ENCODE measurements at places on chromosomes 6 and 20.

- no peak for DNase-seq
These were observed 94.6 kb upstream of the MAN1A1 start for GRCh38 chr6:119443993-119444641.

DNA sequence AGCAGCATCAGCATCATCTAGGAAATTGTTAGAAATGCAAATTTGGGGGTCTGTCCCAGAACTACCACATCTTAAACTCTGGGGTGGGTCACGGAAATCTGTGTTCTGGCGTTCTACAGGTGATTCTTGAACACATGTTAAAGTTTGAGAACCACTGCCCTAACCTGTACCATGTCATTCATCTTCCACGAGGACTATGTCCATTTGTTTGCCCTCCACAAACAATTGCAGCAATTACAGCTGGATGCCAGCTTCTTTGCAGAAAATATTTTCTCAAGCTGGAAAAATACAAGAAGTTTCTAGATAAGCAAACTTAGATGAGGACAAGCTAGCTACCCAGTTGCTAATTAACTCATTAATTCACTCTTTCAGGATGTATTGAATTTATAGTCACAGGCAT lies 54.1 kb downstream of the MAFB start:
- DNase-seq = no peak

DNA sequence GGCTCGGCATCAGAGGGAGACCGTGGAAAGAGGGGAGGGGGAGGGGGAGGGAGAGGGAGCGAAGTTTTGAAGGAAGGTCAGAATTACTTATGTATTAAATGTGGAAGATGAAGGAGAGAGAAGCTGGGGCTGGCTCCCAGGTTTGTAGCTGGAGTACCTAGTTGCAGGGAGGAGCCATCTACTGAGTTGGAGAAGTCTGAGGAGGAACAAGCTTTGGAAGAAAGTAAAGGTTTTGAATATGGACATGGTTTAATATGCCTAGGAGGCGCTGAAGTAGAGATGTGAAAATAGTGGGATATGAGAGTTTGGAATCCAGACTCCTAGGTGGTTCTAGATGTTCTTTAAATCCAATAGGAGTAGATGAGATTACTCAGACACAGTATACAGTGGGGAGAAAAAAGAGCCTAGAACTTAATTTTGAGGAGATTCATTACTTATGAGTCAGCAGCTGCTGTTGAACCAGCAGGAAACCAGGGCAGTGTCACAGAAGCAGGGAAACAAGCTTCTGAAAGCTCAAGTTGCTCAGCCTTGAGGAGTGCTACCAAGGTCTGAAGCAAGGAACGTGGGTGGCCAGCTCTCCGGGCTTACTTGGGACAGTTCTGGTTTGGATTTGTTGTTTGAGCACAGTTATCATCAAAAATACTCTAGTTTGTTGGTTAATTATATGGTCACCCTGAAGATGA lies 149.3 kb downstream of the UTRN start:
- DNase-seq = no peak

- DNase-seq = no peak
These were observed 5.6 kb upstream of the PXMP4 start for GRCh38 chr20:33725607-33726264.

- DNase-seq = no peak
These were observed 245.4 kb downstream of the NRN1 start for GRCh38 chr6:5761370-5761769.

DNA sequence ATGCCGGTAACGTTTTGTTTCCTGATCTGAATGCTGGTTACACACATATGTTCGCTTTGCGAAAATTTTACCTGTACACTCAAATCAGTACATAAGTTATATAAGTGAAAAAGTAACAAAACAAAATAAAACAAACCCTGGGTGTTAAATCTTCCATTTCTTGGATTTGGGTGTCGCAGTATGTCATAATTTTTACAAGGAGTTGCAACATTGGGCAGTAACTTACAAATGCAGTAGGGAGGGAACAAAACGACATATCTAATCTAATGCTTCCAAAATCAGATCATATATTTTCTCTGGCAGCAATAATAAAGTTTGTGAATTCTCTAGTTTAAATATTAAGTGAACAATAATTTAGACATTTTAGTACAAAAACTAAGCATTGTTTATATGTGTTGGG lies 25.2 kb downstream of the SNX14 start:
- DNase-seq = no peak

DNA sequence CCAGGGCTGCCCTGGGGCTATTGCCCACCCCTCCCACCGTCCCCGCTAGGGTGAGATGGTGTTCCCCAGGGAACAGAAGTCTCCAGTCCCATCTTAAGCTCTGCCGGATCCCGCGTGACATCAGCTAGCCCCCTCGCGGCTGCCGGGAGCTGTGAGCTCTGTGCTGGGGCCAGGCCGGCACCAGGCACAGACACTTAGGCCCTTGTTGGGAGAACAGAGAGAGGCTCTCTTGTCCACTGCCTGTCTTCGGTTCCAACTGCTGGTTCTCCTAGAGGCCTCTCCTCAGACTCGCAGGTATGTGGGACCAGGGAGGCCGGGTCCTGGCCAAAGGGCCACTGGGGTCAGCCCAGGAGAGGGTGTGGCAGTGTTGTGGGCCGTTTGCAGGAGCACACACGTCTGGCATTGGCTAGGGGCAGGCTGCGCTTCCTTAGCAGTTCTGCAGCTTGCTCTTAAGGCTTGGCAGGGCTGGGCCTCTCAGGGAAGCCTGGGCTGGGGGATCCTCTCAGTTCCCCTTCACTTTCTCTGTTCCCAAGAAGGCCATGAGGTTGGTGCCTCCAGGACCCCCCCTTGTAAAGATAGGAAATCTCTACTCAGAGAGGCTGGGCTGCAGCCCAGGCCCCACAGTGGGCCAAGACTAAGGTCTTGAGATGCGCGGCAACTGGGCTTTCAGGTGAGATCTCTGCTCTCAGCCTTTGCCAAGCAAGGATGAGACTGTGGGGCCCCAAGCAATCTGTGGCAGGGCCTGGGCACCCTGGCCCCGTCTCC lies 6.3 kb downstream of the SGK2 start:
- DNase-seq = no peak

GRCh38 chr6:168585441-168585840 lies 144.5 kb downstream of the SMOC2 start:
- no peak for DNase-seq

- DNase-seq = no peak
These were observed 38.8 kb upstream of the ZFP64 start for GRCh38 chr20:52230409-52230808.

DNA sequence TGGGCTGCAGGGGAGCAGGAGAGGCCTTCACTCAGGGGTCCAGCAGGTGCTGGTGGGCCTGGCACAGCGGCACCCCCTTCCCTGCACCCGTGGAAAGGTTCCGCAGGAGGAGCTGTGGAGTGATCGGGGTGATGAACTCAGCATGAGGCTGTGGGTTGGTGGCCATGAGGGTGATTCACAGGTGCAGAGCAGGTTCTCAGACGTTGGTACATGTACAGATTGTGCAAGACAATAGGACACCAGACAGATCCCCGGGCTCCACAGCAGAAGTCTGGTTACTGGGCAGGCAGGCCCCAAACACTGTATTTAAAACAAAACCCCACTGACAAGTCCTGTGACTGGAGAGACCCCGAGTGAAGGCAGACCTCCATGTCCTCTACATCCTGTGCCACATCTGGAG lies 151.6 kb upstream of the CDH4 start:
- no peak for DNase-seq

DNA sequence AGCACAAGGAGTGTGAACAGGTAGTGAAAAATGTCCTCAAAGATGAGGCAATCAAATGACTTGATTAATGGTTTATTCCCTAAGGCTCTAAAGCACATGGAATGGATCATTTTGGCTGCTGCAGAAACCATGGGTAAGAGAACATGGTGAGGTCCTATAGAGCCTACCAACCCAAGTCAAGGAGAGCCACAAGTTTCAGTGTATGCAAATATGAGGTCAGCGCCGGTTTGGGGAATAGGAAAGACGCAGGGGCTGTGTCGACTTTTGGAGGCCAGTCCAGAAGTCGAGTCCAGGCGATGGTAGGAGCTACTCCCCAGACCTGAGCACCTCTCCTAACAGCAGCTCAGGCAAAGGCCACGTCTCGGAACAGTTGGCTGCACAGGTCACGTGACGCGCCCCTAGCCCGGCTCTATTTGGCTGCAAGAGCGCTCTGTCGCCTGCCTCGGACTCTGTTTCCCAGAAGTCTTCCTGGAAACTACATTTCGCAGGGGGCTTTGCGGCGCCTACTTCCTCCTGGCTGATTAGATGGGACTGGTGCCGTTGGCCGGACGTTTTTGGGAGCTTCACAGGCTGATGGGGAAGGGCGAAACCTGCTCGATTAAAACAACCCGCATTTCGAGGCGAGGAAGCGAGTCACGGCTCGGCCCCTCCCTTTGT lies 74.4 kb upstream of the CHD6 start:
- DNase-seq = peak; percentile 68

- peak; percentile 83 for DNase-seq
These were observed 30.0 kb upstream of the FBXL4 start for GRCh38 chr6:98977671-98978292.

GRCh38 chr6:42864602-42865001 lies 14.8 kb upstream of the RPL7L1 start:
- no peak for DNase-seq

- DNase-seq = no peak
These were observed 175.6 kb downstream of the ZFP64 start for GRCh38 chr20:52016022-52016421.

DNA sequence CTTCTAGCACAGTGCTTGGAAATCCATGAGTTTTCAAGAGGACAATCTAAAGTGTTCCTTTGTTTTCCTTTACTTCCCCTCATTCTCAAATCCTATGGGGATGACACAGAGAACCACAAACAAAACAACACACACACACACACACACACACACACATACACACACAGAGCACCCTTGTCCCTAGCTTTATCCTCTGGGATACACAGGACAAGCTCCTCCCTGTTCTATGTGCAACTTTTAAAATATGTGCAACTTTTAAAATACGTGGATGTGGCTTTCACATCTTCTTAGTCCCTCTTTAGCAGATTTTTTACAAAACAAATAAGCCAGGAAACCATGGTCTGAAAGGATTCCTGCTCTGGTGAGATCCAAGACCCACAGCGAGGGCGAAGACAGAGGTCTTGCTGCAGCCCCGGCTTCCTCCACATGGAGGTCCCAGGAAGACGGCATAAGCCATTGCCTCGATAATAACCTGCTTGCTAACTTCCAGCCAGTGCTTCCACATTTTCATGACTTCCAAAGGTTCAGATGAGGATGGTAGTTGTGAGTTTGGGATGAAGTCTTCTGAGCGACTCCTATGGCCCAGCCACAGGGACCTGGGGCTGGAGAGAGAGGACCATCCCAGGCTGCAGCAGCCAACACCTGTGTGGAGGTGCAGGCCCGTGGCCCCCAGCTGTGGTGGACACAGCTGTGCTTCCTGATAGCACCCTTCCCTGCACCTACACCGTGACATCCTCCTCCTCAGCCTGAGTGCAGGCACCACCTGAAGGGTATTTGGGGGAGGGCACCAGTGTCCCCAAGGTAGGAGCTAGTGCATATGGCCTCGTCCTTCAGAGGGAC lies 62.8 kb upstream of the CD93 start:
- no peak for DNase-seq

DNA sequence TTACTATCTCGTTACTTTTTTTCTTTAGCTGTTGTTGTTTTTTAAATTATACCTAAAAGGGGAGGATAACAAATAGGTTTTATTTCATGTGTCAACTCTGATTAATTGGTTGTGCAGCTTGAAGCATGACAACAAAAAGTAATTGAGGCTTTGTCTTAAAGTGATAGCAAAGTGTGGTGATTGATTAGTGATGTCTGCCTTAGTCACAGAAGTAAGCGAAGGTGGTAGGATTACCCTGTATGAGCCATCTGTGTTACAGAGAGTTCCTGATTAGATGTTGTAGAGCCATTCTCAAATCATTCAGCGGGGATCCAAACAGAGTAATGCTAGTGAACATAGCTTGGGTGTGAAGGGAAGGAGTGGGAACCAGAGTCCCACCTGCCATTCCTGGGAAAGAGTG lies 14.4 kb upstream of the MRPS10 start:
- DNase-seq = no peak

DNA sequence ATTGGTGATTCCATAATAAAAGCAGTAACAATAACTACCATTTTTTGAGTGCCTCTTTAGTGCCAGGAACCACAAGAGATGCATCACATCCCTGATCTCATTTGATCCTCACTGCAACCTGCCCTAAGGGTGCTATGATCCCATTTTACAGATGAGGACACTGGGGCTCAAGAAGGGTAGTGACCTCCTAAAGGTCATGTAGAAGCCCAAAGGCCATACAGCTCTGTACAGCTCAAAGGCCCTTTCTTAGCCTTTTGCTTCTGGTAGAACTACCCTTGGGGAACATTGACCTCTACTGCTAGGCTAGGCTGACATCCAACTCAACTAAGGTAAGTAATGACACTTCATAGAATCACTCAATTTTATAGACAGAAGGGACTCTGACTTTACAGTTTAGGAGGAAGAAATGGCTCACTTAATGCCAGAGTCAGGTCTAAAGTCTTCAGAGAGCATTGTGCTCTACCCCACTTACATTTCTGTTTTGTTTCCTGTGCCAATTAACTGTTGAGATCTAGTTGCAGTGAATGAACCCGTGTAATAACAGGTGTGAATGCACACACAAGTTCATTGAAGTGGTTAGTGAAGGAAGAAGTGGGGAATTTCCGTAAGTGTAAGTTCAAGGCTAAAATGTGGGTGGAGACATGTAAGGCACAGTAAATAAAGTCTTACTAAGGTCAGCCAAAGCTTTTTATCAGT lies 10.7 kb downstream of the SLC9A8 start:
- no peak for DNase-seq

- DNase-seq = no peak
These were observed 512.1 kb downstream of the CDH26 start for GRCh38 chr20:60470366-60470765.

- no peak for DNase-seq
These were observed 32.4 kb downstream of the CBFA2T2 start for GRCh38 chr20:33522256-33522820.

- no peak for DNase-seq
These were observed 264.2 kb upstream of the PREP start for GRCh38 chr6:105667056-105667455.

DNA sequence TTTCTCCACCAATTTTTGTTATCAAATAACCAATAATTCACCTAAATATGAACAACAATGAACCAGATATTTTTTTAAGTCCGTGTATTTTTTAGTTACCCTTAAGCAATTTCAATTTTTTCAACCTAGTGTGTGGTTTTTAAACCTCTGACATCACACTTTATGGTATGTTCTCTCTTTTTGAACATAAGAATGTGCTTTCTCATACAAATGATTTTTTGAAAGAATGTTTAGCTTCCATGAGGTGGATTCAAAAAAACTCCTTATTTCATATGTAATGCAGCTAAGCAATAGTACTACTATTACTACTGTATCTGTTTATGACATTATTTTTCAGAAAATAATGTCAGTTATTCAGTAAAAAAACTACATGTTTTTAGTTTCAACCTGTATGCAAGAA lies 19.4 kb upstream of the MEI4 start:
- DNase-seq = no peak

All from NCI-H774 (cell line).